ENCODE measurements at places on chromosomes 5 and 9.

- no peak for DNase-seq
Observed at GRCh38 chr5:164652276-164652660, 1146.8 kb downstream of the MAT2B start.

GRCh38 chr5:179253730-179254129 lies 91.5 kb downstream of the ADAMTS2 start:
- DNase-seq = peak; percentile 2

GRCh38 chr9:110847671-110848070 lies 179.1 kb downstream of the MUSK start:
- DNase-seq = no peak

DNA sequence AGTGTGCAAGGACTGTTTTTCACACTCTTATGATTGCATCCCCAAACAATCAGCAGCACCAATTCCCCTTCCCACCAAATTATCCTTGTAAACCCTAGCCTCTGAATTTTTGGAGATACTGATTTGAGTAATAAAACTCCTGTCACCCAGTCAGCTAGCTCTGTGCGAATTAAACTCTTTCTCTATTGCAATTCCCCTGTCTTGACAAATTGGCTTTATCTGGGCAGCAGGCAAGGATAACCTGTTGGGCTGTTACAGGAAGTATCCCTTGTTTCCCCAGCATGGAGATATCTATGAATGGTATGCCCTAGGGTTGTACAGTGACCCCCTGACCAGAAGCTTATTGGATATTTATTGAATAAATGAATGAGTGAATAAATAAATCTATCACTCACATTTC lies 80.8 kb downstream of the PTCD2 start:
- no peak for DNase-seq

- no peak for DNase-seq
Observed at GRCh38 chr9:13621872-13622564, 342.5 kb upstream of the MPDZ start.

DNA sequence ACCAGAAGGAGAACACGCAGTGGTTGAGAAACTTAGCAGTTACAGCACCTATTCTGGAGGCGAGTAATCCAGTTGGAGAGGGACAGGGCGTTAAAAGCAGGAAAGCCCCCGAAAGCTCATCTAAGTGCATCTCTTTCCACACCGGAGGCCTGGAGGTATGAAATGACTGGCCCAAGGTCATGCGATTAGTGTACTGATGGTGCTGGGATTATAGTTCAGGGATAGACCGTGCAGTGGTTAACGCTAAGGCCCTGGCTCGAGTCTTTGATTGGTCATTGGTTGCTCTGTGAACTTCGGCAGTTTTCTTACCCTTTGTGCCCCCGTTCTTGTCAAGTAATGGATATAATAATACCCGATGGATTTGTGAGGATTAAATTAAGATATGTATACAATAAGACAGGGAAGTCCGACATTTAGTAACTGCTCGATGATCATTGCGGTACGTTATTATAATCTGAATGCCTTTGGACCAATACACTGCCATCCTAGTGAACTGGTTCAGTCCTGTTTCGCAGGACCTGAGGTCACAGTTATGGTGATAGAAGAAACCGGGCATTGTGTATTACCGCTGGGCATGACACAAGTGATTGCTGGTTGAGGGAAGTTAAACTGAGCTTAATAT lies 960 bp downstream of the CANX start:
- peak; percentile 48 for DNase-seq

All from activated naive CD4-positive, alpha-beta T cell treated with anti-CD3 and anti-CD28 coated beads, Interleukin-2, amount 50 U/mL, for 16 hours (primary cell).